ENCODE measurements at places on chromosomes 12 and 14.

GRCh38 chr12:14431975-14432374, 66.5 kb downstream of the ATF7IP start:
- DNase-seq = no peak

DNA sequence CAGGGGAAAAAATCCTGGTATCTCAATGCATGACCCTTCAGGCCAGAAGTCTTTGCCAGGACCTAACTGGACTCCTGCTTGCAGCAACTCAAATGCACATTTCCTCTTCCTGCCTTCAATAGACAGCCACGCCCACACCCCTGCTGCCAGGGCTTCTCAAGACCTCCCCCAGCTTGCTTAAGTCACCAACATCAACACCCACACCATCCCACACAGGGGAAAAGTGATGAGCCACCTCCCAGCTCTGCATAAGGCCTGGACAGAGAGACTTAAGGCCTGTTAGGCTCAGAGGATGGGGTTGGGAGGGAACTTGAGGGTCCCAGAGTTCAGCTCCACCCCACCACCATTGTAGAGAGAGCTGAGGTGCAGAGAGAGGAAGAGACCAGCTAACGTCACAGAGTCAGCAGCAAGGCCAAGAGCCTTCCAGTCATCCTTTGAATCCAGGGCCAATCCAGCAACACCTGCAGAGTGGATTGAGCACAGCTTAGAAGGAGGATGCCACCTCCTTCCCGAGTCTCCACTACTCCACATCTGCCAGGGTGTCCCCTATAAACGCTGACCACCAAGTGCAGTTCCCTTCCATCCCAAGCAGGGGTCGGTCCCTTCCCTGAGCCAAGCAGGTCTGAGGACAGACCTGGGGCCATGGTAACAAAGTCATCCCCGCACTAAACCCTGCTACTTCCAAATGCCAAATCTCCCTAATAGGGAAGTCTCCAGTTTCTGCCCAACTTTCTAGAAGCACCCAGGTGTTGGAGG, 50.0 kb downstream of the KDM2B start:
- no peak for DNase-seq

DNA sequence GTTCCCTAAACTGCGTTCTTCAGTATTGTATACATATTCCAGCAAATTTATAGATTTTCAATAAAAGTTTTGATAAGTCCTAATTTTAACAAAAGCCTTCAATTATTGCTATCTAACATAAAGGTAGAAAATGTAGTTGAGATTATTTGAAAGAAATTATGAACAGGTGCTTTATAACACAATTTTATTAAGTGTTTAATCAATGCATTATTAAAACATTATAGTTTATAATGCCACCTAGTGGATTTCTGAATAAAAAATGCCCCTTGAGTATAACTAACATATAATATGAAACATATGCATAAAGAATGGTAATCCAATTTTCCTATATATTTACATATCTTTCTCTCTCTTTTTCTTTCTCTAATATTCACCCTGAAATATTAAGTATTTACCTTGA, 515.3 kb downstream of the SLC6A15 start:
- peak; percentile 21 for DNase-seq

GRCh38 chr14:37678916-37679315, 83.5 kb downstream of the TTC6 start:
- no peak for DNase-seq

GRCh38 chr12:72214163-72214562, 58.0 kb upstream of the TRHDE start:
- DNase-seq = no peak

DNA sequence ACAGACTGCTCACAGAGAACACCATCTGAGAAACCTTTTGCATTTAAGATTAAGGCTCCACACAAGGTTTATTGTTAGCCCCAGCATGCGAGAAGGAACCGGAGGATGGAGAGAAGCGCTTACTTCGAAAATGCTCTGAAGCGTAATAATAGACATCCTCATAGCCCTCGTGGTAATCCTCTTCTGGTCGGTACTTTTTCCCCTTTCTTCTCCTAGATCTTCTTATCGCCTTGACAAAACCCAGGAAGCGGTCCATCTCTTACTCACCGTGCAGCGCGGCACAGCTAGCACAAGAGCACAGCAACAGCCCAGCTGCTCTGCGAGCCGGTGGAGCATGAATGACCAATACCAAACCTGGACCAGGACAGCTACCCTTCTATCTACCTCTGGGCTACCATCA, 125.1 kb upstream of the GRIP1 start:
- peak; percentile 47 for DNase-seq

Data from NCI-H748 treated with DMSO at 0.1 percent for 48 hours (cell line).